ENCODE measurements at places on chromosomes 6 and 20.

- DNase-seq = no peak
Measured at GRCh38 chr20:20447196-20447595, 79.3 kb downstream of the INSM1 start.

- DNase-seq = no peak
Measured at GRCh38 chr20:21498635-21499034, 15.2 kb downstream of the NKX2-2 start.

DNA sequence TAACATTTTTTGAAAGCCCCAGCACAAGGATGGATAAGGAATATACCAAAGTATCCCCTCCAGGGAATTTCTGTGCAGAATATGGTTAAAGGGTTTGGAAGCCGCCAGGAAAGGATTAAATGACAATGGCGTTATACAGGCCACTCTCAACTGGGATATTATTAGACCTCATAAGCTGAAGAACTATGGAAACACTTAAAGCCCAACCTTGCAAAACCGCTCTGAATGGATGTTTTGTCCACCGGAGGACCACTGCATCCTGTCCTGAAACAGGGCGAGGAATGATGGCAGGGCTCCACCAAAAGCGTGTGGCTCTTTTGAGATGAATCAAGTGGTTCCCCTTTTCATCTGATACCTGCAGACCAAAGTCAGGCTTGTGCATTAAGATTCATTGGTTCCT lies 32.4 kb downstream of the NFATC2 start:
- DNase-seq = no peak

DNA sequence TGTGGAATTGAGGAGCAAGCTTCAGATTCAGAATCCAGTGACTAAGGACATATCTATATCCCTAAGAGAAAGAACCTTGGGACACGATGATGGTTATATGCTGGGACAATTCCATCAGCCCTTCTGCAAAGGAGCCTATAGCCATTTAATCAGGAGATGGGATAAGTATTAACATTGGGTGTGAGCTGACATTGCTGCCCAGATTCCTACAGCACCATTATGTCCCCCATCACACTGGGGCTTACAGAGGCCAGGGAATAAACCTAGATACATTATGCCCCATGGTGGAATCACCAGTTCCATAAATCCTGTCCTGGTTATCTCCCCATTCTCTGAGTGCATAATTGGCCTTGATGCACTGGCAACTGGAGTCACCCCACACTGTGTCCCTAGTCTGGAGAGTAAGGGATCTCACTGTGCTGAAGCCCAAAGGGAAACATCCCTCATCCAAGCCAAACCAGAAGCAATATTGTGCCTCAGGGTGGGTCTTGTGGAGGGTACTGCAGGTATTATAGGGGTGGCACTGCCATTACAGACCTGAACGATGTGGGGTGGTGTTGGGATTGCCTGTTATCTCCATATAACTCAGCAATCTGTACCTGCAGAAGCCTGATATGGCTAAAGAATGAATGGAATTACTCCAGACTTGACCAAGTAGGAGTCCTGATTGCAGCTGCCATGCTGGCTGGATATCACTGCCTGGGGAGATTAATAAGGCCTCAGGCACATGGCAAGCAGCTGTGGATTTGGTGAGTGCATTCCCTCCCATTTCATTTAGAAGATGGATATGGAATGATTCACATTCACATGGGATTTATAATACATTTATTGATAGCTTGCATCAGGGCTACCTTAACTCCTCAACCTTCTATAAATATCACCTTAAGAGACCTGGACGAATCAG lies 5.0 kb downstream of the HLA-A start:
- DNase-seq = no peak

DNA sequence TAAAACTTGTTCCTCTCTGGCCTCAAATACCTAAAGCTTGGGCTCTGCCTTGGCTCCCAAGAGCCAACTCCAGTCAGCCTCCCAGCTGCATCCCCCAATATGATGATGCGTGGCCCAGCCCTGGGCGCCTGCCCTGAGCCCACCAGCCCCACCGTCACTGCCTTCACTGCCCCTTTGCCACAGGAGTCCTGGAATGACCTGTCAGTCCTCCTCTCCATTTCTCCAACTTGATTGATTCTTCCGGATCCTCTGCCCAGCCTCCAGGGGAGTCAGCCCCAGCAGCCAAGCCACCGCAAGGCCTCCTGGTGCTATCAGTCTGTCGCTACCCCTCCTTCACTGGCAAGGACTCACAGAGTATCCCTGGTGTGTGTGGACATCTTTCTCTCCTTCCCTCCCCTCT lies 96.7 kb upstream of the PMEPA1 start:
- no peak for DNase-seq

DNA sequence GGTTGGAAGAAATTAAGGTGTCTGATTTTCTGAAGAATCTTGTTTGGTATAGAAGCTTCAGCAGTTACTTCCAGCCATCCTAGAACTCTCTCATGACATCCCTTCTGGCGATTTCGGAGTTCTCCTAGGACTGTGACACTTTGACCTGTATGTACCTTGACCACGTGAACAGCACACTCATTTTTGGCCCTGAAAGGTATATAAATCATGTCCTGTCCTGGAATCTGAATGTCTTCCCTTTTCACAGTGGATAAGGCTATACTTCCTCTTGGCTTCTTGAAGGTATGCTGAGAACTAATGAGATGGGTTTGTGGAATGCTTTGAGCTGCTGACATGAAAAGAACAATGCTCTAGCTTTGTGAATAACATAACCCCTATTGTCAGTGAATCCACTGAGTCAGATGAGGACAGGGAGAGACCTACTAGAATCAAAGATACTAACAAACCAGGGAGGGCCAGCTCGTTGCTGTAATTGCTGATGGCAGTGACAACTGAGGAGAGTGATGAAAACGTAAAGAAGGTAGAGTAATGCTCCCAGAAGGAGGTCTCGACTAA lies 6.0 kb upstream of the ZDHHC14 start:
- no peak for DNase-seq

DNA sequence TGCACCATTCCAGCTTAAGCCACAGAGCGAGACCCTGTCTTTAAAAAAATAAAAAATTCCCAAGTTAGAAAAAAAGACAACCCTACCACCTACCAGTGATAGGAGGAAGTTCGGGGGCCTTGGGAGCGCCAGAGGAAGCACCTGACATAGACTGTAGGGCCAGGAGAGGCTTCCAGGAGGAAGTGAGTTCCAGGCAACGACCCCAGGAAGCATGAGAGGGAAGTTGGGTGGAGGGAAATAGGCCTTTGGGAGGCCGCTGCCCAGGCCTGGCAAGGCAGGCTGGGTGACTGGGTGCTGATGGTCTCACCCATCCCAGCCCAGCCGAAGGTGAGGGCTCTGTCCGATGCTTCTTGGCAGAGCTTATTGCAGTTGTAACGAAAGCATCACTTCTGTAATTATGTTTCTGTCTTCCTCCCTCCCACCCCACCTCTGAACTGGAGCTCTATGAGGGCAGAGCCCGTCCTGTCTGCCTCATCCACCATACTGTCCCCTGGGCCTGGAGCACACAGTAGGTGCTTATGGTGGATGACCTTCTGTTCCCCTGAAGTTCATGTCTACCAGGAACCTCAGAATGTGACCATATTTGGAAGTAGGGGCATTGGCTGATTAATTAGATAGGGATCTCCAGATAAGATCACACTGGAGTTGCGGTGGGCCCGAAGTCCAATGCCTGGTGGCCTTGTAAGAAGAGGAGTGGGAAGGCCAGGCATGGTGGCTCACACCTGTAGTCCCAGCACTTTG lies 54.1 kb downstream of the UBE2V1 start:
- DNase-seq = no peak

DNA sequence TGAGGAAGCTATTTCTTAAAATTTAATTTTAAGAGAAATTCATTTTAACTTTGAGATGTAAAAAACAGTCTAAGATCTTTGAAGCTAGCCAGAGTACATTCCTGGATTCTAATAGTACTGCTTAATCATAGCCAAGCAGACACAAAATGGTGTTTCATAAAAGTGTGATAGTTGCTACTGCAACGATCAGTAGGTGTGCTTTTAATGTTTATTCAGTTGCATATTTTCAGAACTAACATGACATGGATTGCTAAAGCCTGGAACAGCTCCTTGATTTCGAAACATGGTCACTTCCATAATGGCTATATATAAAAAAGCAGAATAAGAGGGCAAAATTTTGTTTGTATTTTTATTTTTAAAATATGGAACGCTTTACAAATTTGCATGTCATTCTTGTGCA lies 35.5 kb downstream of the SESN1 start:
- no peak for DNase-seq

GRCh38 chr20:12673352-12673751 lies 335.4 kb upstream of the SPTLC3 start:
- DNase-seq = no peak

- no peak for DNase-seq
Measured at GRCh38 chr20:44145131-44145775, 41.7 kb downstream of the JPH2 start.

- DNase-seq = no peak
Measured at GRCh38 chr20:25288291-25289181, 40.7 kb downstream of the PYGB start.

DNA sequence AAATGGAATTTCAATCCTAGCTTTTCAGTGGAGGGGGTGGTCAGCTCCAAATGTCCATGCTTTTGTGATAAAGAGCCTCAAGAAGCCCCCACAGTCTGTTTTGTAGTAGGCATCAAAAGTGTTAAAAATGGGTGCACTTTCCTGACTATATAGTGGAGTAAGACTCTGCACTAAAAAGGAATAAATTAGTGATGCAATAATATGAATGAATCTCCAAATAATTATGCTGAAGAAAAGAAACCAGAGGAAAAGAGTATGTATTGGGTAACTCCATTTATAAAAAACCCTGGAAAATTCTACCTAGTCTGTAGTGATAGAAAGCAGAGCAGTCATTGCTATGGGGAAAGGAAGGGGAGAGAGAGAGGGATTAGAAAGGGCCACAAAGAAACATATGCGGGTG lies 310.4 kb upstream of the SUPT3H start:
- DNase-seq = no peak

GRCh38 chr6:46013639-46014038 lies 2.0 kb downstream of the CLIC5 start:
- DNase-seq = no peak

DNA sequence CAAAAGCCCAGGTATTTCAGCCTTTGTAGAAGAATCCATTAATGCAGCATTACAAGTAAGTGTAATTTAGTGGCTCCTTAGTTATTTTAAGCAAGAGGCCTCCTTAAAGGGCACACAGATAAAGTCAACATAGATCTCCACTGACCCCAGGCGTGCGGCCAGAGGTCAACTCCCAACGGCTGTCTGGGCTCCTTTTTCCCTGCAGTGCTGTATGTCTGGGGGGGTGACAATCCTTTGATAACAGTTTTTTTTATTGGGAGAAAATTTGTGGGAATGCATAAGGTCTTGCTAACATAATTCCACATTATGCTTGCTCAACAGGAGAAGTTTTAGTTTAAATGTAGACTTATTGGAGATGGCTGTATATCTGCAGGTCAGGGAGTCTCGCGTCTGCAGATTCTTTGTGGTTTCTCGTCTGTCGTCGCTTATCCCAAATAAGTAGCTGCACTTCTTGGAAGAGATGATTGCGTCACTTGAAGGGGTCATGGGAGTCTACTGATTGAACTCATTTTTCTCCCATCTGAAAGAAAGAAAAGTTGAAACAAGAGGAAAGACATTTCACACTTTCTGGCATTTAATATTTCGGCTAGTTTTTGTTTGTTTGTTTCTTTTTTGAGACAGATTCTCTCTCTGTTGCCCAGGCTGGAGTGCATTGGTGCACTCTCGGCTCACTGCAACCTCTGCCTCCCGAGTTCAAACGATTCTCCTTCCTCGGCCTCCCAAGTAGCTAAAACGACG lies 151.7 kb upstream of the AKAP12 start:
- no peak for DNase-seq

DNA sequence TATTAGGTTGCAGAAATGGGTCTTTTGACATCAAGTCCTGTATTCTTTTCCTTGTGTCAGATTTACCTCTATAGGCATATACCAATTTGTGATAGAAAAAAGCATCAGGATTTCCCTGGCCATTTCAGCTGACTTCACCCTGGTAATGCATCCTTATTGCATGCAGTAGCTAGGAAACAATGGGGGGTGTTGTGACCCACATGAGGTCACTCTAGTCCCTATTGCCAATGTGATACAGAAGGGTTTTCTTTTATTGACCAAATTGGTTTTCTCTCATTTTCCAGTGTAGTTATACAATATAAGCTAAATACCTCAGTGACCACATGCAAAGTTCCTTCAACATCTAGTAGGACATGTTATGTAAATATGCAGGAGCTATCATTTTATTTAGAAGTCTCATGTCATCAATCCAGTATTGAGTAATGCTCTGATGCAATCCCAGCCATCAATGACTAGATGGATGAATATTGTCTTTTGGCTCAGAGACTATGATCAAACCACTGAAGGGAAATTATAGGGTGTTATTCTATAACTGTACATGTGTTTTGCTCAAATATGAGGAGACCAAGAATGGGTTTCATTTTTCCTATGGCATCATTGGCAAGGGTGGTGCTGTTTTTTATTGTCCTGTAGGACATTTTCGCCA lies 177.7 kb downstream of the KLHL32 start:
- DNase-seq = no peak

- no peak for DNase-seq
Measured at GRCh38 chr20:43914311-43915210, at the start of gene TOX2. TSS of gene TOX2 (plus strand) at chr20:43914852. CDS start at chr20:43914892, 40 bp downstream.

DNA sequence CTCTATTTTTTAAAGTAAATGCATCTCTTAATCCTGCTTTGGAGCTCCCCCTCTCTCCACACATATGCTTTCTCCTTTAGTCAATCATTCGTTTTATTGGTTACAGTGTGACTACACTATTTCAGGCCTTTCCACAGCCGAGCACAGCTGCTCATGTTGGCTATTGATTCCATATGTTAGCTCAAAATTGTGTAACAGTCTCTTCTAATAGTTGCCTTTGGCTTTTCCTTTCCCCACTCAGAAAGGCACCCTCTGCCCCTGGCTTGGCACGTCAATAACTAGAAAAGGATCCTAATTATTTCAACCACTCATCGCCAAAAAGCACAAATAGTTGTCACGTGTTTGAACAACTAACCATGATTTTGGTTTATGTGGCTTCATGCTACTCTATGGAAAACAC lies 410.3 kb upstream of the SLC35B3 start:
- DNase-seq = no peak

GRCh38 chr20:53834062-53834442 lies 236.3 kb downstream of the BCAS1 start:
- no peak for DNase-seq

- peak; percentile 86 for DNase-seq
Measured at GRCh38 chr6:163793011-163793983, 378.8 kb downstream of the QKI start.

GRCh38 chr20:46243707-46244628 lies 64.3 kb downstream of the CDH22 start:
- DNase-seq = no peak

- DNase-seq = no peak
Measured at GRCh38 chr6:136782021-136782770, 10.1 kb downstream of the MAP3K5 start.

- DNase-seq = no peak
Measured at GRCh38 chr20:16479666-16480065, 93.6 kb downstream of the KIF16B start.

Data from amniotic stem cell (primary cell).